Astrocyte (in vitro differentiated cells and primary cell): ENCODE measurements at places on chromosomes 5 and 9.

DNA sequence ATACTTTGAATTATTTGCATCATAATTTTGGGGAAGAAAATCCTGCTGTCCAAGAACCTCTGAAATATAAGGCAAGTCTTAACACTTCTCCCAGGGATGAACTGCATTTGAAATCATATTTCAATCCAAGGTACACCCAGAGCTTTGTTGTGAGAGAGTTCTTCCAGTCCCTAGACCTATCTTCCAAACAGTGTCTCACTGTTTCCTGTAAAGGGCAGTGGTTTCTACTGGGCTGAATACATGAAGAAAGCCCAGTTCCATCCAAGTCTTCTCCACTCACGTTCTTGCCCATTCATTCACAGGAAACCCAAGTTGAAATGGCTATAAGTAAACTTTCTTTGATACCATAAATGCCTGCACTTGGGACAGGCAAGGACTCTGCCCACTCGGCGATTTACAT lies 108.3 kb upstream of the LHFPL2 start:
- DNase-seq: no peak

DNA sequence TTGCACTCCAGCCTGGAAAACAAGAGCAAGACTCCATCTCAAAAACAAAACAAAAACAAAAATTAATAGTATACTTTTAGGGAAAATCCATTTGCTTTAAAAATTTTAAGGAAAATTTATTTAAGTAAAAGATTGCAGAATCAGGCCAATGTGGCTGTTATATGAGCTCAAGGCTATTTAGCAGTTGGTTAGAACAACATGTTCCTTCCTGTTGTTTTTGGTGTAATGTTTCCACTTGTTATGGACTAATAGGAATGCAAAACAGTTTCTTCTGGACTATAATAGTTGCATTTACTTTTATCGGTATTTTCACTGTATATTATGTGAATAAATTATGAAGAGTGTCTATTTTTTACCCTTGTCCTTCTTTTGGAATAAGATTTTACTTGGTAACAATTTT lies 3.0 kb upstream of the CDC42SE2 start:
- no peak for DNase-seq

DNA sequence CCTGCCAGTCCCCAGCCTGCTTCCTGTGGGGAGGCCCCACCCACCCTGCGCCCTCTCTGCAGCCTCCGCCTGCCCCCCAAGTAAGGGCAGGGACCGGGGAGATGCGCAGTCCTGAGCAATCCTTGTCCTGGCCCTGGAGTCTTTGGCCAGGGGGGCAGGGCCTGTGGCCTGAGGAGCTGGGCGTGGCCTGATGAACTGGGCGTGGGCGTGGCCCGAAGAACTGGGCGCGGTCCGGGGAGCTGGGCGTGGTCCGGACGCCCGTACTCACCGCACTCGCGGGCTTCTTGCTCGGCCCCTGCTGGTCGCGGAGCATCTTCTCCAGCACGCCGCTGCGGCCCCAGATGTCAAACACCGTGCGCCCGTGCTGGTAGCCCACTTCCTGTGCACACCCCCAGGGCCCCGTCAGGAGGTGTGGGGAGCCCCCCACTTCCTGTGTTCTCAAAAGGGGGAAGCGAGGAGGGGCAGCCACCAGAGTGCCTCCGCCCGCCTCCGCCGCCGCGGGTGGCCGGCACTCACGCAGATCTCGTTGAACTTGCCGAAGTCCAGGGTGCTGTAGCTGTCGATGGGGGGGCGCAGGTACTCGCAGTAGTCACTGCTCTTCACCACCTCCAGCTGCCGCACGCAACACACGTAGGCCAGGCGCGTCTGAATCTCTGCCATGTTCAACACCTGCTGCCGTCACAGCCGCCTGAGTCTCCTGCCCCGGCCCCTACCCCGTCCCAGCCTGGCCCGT lies 2.7 kb upstream of the NSMF start:
- no peak for DNase-seq

- DNase-seq: peak; percentile 78
Measured at GRCh38 chr9:77839459-77840140, 191.5 kb upstream of the GNA14 start.

DNA sequence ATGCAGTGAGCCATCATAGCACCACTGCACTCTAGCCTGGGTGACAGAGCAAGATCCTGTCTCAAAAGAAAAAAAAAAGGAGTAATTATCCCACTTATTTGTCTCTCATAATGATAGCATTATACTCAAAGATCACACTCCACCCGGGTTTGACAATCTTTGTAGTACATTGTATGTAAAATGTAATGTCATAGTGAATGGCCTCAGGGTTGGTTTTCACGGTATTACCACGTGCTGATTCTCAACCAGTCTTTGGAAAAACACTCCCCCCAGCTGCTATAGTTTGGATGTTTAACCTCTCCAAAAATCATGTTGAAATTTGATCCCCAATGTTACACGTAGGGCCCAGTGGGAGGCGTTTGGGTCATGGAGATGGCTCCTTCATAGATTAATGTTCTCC lies 402.4 kb upstream of the GRAMD2B start:
- DNase-seq: no peak

- DNase-seq: peak; percentile 45
Measured at GRCh38 chr9:8733131-8733954, 933.8 kb upstream of the DMAC1 start.

DNA sequence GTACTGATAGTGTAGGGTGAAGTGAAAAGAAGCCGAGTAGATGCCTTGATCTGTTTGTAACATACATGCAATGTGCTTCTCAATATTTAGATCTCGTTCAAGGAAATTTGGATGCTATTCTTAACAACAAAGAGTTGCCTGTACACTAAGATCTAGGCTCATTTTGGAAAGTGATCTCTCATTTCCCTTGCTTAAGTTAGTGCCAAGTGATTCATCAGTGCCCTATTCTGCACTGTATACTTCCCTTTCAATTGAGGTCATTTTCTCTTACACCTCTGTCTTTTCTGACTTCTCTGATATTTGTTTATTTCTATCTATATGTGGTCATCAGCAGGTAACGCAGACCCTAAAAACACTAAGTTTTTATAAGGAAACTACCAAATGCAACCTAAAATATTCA lies 528.6 kb upstream of the PTPRD start:
- DNase-seq: no peak

GRCh38 chr9:91905991-91906469 lies 44.0 kb downstream of the ROR2 start:
- DNase-seq: no peak

DNA sequence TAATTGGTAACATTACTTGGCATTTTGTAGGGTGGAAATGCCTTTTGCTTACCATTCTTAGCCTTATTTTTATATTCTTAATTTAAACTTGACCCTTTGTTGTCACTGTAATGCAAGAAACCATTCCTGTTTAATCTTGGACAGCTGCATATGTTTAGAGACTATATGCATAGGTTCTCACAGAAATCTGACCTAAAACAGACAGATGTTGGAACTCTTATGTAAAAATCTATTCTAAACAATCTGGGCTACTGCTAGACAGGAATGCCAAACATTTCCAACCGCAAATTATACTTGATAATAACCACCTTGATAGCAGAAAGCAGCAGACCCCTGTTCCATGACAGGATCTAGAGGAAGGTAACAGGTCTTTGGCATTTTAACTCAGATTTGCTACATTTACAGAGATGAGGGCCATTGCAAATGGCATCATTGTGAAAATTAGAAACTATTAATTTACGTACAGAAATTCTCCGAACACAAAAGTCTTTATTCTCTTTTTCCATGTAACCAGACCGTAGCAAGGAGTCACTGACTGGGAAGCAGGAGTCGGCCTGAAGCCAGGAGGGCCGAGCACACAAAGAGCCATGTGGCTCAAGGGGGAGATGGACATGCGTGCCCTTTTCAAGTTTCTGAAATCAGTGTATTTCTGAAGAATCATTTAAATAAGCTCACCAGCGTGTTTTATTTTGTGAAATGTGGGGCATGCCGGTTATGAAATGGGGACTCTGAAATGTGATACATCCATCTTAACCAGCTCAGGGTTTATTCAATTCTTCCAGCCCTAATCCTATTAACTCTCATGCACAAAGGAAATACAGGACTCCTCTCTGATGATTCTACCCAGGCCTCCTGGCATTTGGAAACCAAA lies 139.3 kb downstream of the AOPEP start:
- peak; percentile 83 for DNase-seq

DNA sequence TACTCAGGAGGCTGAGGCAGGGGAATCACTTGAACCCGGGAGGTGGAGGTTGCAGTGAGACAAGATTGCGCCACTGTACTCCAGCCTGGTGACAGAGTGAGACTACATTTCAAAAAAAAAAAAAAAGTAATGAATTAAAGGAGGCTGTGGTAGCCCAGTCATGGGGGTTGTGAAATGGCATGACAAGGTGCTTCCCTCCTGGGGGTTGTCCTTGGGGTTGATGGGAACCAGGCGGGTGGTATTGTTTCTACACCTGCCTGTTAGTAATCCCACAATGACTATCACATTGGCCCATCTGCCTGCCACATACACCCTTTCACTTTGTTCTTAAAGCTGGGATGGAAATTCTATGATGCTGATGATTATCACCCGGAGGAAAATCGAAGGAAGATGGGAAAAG lies 5.6 kb downstream of the IDNK start:
- no peak for DNase-seq

GRCh38 chr9:19408693-19409400 lies at the start of gene ACER2:
Gene ACER2, plus strand, starts transcription at chr9:19409009. Its CDS starts 76 bp downstream, at chr9:19409085.
- DNase-seq: peak; percentile 76

- DNase-seq: no peak
Measured at GRCh38 chr5:120137582-120137981, 326.5 kb upstream of the PRR16 start.

- DNase-seq: no peak
Measured at GRCh38 chr5:1666812-1667588, 132.6 kb downstream of the MRPL36 start.

GRCh38 chr5:110625376-110625999 lies 101.0 kb downstream of the TMEM232 start:
- DNase-seq: peak; percentile 20

- DNase-seq: no peak
Measured at GRCh38 chr5:6354848-6355247, 23.5 kb downstream of the MED10 start.

GRCh38 chr9:5112109-5112592 lies 73.3 kb downstream of the INSL6 start:
- DNase-seq: no peak

DNA sequence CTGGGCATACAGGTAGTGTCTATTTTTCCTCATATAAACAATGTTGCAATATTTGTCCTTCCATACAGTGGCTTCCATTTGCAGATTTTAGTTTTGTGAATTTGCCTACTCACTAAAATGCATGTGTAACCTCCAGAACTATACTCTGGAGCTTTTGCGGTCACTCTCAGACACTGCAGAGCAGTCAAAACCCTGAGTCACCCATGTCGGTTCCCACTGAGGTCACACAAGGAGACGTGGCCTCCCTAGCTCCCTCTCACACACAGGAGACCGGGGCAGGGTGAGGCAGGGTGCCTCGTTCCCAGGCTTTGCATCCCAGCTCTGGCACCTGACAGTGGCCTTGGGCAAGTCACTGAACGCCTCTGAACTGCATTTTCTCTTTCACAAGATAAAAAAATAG lies 55.5 kb upstream of the ZNF354A start:
- DNase-seq: peak; percentile 4

GRCh38 chr5:140325486-140325885 lies 20.9 kb downstream of the HBEGF start:
- no peak for DNase-seq

GRCh38 chr5:35822511-35822910 lies 34.2 kb upstream of the IL7R start:
- no peak for DNase-seq

DNA sequence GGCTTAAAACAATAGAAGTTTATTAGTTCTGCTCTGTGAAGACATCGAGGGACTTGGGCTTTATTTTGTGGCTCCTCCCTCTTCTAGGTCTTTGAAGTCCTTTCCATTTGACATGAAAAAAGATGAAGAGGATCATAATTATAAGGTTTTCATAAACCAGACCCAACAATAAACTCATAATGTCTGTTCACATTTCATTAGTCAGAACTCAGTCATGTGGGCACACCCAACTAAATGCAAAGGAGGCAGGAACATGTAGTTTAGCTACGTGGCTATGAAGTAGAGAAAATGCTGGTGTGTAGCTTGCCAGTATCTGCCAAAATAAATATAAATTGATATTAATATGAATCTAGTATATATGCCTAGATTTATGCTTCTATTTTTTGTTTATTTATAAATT lies 393.9 kb upstream of the C9orf72 start:
- DNase-seq: no peak

DNA sequence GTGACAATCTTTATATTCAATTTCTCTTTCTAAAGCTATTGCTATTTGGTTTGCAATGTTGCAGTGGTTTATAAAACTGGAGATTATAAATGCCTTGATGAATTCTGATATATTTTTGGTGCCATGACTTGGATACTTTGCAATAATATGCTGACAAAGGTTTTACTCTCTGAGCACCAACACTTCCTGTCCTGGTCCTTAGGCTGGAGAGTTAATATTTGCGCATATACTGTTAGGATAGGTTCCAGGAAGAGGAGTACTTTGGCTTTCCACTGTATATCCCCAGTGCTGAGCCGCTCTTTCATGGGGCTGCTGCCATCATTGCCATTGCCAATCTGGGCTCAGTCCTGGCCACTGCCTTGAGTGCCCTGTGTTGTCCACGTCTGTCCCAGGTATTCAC lies 139.6 kb downstream of the ZCCHC7 start:
- DNase-seq: no peak

DNA sequence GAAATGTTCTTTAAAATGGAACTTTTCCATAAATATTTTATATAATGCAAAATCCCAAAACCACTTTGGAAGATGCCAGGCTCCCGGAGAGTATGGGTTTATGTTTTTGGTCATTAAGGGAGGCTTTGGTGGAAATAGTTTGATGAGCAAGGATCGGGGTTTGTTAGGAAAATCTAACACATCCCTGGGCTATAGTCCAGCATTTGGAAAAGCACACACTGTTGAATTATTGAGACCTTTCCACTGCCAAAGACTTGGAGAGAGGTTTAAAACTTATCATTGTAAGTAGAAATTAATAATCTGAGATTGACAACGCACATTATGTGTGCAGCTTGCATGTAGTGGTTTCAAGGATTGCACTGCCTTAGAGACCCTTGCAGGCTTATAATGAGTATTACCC lies 156.3 kb downstream of the PARP8 start:
- DNase-seq: no peak

DNA sequence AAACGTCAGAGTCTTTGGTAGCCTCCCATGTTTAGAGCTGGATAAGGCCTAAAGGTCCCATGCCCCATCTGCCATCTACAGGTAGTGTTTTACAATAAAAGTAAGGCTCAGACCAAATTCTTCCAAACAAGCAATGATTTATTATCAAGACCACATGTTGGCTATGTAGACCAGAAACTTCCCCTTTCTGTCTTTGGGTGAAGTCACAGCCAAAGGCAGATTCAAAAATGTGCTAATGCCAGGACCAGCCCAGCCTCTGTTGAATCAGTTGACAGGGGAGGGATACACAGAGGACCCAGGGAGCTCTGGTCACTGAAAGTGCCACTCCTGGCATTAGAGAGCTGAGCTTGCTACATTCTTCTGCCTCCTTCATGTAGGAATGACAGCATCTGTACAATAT lies 360.8 kb downstream of the NTRK2 start:
- no peak for DNase-seq
